ENCODE measurements at places on chromosomes 5 and 9. TPM values are rescaled to one million over a fixed set of nuclear protein-coding genes. Genes with fewer than 3 reads are reported as not detected.

The PCA3 gene
- total RNA-seq: not detected

The GPR151 gene
- total RNA-seq: not detected

The TEK gene
- total RNA-seq: 3.9 TPM

The TMEM215 gene
- not detected for total RNA-seq

The OTP gene
- not detected for total RNA-seq

The ANKRD20A1 gene
- total RNA-seq: 15.3 TPM

The STPG3 gene
- total RNA-seq: not detected

The NUP214 gene
- total RNA-seq: 56.5 TPM

DNA sequence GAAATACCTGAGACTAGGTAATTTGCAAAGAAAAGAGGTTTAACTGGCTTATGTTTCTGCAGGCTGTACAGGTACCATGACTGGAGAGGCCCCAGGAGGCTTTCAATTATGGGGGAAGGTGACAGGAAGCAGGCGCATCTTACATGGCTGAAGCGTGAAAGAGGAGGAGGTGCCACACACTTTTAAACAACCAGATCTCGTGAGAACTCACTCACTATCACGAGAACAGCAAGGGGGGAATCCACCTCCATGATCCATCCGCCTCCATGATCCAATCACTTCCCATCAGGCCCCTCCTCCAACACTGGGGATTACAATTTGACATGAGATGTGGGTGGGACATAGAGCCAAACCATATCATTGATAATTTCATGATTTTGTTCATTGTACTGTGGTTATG, 2.5 kb upstream of the MED27 start:
- no peak for DNase-seq

DNA sequence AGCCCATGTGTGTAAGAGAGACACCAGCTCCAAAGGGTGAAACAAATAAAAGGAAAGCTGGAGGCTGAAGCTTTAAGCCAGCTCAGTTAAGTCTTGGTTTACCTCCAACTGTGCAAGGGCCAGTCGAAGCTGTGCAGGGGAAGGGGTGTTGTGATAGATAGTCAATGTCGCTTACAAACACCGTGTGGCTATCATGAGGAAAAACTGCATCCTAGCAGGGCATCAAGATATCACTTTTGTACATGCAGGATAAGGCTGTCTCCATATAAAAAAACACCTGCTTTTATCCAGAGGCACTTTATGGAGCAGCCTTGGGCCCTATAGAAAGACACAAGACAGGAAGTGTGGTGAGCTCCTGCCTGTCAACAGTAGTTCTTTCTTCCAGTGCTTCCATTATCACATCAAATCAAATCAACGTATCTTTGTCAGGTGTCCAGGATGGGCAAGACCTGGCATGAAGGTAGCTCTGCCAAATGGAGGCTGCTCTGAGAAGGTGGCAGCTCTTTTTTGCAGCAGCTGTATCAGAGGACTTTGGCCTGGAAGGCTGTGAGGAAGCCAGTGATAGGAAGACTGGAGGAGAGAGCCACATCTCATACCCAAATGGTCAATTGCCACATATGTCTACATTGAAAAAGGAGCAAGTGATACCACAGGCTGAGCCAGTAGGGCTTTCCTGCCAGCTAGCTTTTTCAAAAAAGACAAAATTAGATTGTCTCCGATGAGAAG, 29.3 kb upstream of the SELENOP start:
- DNase-seq: no peak

DNA sequence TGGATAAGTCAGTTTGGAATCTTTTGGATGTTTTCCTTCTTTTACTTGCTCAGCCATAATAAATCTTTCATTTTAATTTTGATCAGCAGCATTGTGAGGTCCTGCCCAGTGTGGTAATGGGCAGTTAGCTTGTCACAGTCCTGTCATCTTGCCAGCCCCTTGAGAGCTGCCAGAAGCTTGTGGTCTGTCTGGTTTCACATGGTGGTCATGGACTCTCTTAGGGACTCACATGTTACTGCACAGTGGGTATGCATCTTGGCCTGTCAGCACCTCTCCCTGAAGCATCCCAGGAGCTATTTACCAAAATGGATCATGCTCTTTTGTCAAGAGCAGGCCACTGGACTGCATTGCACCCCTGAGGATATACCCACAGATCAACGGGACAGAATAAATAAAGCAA, 60.3 kb downstream of the DAPK1 start:
- peak; percentile 42 for DNase-seq

GRCh38 chr5:135151256-135151655, 117.2 kb upstream of the PITX1 start:
- DNase-seq: no peak

DNA sequence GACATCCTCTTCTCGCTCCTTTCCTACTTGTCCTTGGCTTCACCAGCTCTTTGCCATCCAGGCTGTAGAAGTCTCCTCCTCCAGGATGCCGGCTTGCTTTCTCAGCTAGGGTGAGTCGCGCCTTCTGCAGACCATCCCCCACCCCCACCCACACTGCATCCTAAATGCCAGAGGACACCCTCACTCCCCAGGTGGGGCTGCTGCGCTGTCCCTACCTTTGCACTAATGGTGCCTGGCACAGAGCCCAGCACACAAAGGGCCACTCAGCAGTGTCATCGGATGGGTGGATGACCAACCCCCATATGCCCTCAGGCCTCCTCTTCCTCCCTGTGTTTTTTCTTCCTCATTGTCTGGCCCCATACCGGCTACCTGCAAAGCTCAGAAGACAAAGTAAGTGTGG, 14.8 kb downstream of the IL9 start:
- no peak for DNase-seq

DNA sequence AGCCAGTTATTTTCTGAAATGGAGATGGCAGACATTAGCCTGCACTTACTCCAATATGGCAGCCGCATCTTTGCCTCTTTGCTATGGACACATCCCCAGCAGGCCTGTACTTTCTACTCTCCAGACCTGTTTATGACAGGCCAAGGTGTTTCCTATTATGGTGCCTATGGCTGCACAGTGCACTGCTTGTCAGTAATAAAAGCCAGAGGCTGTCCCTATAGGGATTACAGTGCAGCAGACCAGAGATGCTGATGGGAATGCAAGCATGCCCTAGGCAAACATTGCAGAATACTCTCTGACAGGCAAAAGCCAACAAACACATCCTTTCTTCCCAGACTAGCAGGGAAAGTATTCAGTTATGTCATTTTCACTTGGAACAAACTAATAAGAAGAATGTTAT, 442.9 kb downstream of the RAB3C start:
- DNase-seq: no peak

DNA sequence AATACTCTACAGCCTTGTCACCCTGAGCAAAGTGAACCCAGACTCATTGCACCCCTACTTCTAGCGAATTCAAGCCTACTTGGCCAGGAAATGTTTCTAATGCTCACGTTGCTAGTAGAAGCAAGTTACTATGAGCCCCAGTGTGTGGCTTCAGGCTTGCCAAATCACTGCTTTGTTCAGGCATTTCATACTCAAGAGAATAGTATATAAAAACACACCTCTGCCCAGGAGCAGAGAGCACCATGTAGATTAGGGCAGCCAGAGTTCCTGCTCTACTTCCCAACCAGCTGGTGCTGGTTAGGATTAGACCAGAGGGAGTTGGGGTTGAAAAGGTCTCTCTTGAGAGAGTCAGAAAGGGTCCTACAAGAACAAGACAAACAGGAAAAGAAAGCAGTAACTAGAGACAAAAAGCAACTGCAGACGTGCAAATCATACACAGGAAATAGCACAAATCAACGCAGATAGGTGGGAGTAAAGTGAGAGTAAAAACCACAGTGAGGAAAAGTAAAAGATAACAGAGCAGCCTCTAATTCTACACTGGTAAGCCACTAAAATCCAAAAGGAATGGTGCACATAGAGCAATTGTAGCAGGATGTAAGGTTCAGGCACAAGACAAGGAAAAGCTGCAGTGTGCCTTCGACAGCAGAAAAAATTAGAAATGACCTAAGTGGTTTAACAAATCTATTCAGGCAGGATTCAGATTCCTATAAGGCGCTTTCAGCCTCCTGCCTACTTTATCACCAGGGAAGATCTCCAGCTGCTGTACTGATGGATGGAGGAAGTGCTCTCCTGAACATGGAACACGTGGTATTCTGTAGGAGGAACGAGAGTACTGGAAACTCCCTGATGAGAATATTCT, 49.6 kb upstream of the KIF2A start:
- no peak for DNase-seq

DNA sequence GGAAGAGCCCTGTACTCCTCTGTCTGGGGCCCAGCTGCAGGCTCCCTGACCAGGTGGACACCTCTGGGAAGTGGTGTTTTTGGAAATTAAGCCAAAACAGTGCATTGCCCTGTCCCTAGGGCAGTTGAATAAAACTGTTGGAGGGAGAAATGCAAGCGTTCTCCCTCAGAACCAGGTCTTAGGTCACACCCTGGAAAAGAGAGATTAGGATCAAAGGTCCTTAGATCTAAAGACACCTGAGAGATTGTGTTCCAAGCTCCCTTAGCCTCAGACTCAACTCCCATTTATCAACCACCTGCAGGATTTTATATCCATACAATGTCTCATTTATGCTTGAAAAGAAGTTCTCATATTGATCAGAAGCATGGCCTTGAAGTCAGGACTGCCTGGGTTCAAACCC, 64.8 kb downstream of the PAPPA start:
- no peak for DNase-seq

DNA sequence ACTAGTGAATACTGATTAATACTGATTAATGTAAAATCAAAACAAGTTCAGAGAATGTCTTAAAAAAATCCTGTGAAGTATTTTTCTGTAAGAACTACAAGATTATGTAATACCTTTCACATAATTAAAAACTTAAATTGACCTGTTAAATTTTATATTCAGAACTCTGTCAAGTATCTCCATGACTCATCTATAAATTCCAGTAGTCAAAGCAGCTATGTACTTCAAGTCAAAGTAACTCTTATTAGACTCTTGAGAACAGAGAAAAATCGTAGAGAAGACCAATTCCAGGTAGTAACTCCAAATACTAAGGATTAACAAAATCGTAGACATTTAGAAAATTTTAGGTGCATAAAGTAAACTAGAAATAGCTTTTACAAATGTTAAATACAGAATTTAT, 77.1 kb downstream of the HOMER1 start:
- DNase-seq: no peak

- DNase-seq: peak; percentile 70
Observed at GRCh38 chr5:6729386-6730310, 16.4 kb downstream of the TENT4A start.

- no peak for DNase-seq
Observed at GRCh38 chr9:71795097-71795813, 26.9 kb upstream of the CEMIP2 start.

GRCh38 chr5:178419651-178420050, 170.5 kb downstream of the COL23A1 start:
- no peak for DNase-seq

GRCh38 chr5:1005249-1005851, 3.3 kb upstream of the NKD2 start:
- DNase-seq: peak; percentile 29

- peak; percentile 55 for DNase-seq
Observed at GRCh38 chr5:122182491-122182921, 53.2 kb downstream of the ZNF474 start.

DNA sequence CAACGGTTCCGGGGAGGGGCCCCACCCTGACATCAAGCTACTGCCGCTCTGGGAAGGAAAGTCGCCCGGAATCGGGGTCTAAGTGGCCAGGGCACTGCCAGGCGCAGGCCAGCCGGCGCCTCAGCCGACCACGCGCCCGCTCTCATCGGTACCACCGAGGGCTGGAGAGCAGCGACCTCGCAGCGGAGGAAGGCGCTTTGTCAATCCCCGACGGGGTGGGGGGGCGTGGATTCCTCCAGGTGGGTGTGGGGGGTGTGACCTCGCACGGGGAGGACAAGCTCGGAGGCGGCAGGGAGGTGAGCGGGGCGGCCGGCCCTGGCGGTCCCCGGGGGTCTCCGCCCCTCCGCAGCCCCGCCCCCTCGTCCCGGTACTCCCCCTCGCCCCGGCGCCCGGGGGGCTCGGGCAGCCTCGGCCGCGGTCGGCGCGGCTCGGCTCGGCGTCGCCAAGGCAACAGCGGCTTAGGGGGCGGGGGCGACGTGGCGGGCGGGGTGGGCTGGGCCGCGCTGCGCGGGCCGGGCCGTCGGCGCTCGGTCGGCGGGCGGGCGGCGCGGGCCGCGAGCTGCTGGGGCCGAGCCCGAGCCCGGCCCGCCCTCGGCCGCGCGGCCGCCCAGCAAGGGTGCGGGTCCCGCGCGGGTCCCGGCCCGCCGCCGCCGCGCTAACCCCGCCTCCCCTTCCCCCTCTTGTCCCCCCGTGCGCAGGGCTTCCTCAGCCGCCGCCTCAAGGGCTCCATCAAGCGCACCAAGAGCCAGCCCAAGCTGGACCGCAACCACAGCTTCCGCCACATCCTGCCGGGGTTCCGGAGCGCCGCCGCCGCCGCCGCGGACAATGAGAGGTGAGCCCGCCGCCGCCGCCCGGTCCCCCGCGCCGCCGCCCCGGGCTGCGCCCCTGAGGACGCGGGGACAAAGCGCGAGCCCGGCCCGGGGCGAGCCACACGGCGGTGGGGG, 47.5 kb downstream of the DAB2IP start:
- peak; percentile 76 for DNase-seq

- no peak for DNase-seq
Observed at GRCh38 chr5:35919191-35919590, 19.2 kb downstream of the CAPSL start.

GRCh38 chr5:82523633-82524032, 245.5 kb upstream of the RPS23 start:
- DNase-seq: no peak

DNA sequence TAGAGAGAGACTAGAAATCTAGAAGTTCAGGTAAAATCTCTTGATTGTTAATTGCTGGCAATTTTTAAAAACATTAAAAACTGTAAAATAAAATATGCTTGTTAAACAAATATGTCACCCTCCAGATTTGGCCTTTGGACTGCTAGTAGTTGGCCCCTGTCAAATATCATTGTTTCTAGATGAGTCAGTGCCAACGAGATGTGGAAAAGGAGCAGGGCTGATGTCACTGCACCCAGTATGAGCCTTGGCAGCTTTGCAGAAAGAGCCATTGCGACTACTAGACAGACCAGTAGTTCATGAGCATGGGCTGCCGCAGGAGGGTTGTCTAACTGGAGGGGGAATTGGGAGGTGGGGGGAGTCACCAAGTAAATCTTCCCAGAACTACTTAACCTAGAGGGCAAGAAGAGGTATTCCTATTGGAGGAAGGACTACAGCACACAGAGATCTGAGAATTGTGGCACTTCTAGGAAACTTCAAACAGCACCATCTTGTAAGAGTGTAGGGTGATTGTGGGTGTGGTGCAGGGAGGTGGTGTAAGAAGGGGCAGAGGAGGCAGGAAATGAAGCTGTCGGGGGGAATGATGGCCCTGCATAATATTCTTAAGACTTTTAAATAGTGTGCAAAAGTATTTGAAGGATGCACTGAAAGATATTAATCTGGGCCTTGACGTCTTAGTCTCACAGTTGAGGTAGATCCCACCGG, 7.1 kb upstream of the DOCK2 start:
- no peak for DNase-seq

DNA sequence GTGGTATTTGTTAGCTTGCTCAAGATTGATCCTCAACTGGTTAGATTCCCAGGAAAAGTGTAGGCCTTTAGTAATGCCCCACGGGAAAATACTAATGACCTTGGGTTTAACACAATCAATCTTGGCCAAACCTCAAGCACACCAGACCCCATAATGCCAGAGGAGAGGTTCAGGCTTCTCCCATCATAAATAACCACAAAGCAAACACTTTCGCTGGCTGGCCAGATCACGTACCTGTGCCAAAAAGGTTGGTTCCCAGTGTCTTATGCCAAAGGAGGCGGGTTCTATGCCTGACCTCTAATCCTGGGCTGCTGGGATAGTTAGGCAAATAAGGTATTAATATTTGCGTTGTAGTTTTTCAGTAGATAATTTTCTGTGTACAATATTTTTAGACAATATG, 379.2 kb upstream of the CDH18 start:
- no peak for DNase-seq

- DNase-seq: no peak
Observed at GRCh38 chr5:141846031-141846430, 32.2 kb downstream of the PCDH1 start.
